ENCODE measurements at places on chromosomes 11 and 22.

- no peak for DNase-seq
Measured at GRCh38 chr22:29055192-29055830, 6.3 kb downstream of the C22orf31 start.

GRCh38 chr11:97743205-97743742, 1277.5 kb upstream of the CNTN5 start:
- no peak for DNase-seq

- DNase-seq = no peak
Measured at GRCh38 chr11:105720096-105720495, 110.2 kb downstream of the GRIA4 start.

DNA sequence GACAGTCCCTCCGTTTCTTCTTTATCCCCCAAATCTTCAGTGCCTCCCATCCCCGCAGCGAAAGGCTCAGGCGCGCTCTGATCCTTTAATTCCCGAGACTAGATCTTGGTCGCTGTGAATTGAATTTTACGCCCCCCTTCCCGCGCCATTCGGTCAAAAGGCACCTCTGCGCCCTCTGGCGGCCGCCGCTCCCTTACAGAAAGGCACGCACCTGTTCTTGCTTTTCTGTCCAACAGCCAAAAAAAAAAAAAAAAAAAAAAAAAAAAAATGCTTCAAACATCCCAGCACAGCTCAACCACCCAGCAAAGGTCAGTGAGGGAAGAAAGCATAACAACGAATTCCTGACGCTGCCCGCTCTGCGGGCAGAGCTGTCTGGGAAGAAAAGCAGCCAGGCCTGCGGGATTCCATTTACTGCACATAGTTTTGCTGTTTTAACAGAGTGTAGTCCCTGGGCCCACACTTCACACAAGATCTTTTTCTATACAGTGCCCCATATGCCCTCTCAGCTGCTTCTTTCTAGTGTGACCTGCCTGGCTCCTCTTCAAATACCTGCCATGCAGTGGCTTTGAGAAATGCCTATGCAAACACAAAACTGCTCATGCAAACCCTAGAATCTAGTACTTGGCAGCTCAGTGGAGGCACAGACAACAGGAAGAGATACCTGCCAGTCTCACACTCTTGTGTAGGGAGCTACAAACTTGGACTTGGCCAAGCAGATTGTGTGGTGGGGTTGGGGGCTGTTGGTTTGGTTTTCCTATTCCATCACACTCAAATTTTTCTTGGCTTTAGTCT, 1.3 kb upstream of the ESAM start:
- peak; percentile 77 for DNase-seq

GRCh38 chr11:57791321-57792059, 29.9 kb downstream of the CTNND1 start:
- DNase-seq = no peak
